ENCODE measurements at places on chromosomes 6 and 20.
A peak's percentile ranks its signal among the peaks of the same experiment; 100 is the strongest.

GRCh38 chr6:81237226-81237625 is 515.3 kb downstream of the TENT5A start:
- DNase-seq = no peak

GRCh38 chr20:23884771-23885162 is 5.2 kb upstream of the CST5 start:
- DNase-seq = no peak

DNA sequence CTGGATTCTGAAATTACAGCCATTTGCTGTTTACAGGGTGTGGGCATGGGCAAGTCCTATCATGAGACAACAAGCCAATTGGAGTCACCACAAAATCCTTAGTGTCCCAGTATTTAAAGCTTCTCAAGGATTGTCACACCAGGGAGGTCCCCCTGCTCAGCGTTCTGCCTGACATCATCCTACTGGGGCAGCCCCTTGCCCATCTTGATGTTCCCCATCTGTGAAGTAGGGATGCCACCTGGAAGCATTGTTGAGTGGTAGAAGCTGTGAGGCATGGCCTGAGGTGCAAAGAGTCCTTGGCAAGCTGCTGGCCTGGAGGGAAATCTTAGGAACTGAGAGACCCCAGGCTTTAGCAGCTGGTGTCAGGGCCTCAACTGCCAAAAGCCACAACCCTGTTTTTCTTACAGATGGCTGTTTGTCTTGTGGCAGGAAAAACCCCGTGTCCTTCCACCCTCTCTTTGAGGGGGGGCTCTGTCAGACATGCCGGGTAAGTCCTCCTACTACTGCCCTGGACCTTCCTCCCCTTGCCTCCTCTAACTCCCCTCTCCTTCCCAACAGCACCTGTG is 23.3 kb upstream of the MAPRE1 start:
- no peak for DNase-seq

GRCh38 chr6:50021894-50022293 is at the start of gene DEFB110:
Gene DEFB110 (minus strand): TSS chr6:50021994. CDS start chr6:50021935, 59 bp downstream.
- DNase-seq = no peak

DNA sequence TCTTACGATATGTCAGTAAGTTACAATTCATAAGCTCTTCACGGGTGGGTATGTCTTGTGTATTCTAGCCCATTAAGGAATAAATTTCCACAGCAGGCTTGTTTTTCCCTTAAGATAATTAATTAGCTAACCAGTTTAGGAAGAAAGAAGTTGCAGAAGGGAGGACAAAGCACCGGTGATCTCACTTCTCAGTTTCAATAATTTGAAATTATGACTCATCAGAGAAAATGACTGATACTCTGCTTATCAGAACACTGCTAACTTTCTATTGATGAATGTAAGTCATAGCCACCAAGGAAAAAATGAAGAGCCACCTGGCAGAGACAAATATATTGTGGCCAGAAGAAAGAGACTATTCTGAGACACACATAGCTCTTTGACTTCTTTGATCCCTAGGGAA is 35.0 kb upstream of the ENTPD6 start:
- no peak for DNase-seq

GRCh38 chr20:16212790-16213189 is 360.5 kb downstream of the KIF16B start:
- no peak for DNase-seq

DNA sequence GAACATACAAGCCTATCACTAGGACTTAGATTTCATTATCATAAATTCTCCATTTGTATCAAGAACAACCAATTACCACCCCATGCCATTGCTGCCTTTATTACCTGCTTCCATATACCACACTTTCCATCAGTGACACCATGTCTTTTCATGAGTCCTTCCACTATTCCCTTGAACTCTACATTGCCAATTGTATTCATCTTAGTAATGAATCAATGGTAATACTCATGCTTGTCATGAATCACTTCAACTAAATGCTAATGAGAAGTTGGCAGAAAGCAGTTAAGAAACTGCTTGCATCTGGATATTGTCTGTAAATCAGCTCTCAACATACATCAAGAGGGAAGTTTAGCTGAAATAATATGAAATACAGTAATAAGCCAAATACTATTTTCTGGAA is 61.2 kb upstream of the RNF217 start:
- DNase-seq = no peak

GRCh38 chr6:15408758-15409157 is 162.9 kb downstream of the JARID2 start:
- DNase-seq = no peak

DNA sequence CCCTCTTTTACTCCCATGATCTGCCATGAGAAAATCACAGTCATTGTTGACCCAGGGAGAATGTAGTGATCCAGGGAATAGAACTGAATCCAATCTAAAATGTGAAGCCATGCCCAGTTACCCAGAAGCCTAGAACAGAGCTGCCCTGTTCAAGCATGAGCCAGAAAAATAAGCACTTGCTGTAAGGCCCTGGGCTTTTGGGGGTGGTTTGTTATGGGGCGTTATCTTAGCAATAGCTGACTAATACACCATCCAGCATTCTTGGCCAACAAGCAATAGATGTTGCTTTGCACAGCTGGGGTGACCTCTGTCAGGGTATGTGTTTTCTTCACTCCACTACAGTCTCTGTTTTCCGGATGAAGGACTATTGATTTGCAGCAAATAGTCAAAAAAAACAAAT is 120.4 kb downstream of the ZFP64 start:
- no peak for DNase-seq

DNA sequence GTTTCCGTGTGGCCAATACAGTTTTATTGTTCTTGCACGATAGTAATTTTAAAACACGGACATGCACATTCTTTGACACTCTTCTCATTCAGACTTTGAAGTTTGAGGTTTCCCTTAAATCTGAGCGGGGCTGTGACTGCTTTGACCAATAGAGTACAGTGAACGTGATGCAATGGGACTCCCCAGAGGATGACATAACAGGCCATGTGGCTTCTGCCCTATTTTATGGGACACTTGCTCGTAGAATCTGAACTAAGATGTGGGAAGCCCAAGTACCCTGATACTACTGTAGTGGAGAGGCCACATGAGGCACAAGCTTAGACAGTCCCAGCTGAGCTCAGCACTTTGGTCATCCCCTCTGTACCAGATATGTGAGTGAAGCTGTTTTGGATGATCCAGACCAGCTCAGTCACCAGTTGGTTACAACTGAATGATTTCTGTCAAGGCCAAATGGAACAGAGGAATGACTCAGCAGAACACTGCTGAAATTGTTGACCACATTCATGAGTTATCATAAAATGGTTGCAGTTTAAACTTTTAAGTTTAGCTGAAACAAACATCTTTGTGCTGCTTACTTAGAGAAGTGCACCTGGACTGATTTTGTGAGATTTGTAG is 279.4 kb downstream of the RFPL4B start:
- no peak for DNase-seq

DNA sequence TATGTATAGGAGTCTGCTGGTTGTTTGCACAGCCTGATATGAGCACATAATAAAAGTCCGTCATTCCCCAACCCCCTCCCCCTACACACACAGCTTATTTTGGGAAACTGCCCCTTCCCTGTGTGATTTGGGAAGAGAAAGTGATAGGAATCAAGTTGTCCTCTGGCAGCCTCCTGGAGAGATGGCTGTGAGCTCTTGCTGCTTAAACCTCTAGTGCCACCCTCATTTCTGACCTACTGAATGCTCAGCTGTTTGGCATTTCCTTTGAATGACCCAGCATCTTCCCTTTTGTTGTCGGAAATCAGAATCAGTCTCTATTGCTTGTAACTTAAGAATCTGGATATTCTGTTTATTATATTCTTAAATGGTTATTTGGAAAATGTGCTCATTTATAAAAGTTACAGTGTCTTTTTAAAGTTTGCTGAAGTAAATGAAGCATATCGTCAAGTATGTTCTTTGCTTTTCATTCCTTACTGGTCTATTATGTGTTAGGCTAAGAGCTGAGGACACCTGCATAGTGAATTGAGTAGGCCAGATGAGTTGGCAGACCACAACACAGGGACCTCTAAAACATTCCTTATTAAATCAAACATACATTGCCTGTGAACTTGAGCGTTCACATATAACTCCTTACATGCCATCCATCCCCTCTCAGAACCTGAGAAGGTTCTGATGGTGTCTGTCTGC is 5.5 kb downstream of the RWDD2A start:
- DNase-seq = no peak

- peak; percentile 53 for DNase-seq
These were observed 112.6 kb upstream of the RALGAPA2 start for GRCh38 chr20:20824924-20825584.

DNA sequence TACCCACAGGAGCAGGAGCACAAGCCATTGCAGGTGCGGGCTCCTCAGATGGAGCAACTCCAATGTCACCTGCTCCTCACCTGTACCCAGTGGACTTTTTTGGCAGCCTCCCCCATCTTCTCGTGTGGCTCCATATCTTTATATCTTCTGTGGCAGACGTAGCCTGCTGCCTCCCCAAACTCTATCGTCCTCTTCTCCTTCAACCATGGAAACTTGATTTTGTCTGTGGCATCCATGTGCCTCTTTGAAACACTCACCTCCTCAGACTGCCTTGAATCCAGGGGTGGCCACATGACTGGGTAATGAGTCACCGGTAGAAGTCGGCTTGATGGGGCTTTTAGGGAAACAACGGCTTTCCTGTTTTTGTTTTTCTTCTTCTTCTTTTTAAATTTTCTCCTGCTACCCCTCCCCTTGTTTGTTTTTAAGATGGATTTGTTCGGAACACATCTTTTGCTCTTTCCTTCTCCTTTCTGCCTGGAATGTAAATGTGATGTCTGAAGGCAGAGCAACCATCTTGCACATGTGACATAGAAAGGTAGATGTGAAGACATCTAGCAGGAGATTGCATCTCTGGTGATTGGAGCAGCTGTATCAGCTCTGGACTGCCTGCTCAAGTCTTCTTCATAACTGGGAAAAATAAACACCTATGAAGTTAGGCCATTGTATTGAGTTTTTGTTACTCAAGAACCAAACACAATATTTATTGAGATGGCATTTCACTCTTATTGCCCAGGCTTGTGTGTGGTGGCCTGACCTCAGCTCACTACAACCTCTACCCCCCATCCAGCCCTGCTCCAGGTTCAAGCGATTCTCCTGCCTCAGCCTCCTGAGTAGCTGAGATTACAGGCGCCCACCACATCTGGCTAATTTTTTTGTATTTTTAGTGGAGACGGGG is 69.9 kb upstream of the DDR1 start:
- DNase-seq = peak; percentile 72

DNA sequence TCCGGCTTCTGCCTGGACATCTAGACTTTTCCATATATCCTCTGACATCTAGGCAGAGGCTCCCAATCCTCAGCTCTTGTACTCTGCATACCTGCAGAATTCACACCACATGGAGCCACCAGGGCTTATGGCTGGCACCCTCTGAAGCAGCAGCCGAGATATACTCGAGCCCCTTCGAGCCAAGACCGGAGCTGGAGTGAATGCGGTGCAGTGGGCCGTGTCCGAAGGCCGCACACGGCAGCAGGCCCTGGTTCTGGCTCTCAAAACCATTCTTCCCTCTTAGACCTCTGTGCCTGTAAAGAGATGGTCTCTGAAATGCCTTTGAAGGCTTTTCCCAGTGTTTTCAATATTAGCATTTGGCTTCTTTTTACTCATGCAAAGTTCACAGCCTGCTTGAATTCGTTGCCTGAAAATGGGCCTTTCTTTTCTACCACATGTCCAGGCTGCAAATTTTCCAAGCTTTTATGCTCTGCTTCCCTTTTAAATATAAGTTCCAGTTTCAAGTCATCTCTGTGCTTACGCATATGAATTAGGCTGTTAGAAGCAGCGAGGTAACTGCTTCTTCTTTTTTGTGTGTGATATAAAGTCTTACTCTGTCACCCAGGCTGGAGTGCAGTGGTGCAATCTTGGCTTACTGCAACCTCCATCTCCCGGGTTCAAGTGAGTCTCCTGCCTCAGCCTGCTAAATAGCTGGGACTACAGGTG is 3.8 kb upstream of the SIRPB1 start:
- no peak for DNase-seq

Data from activated CD4-positive, alpha-beta T cell treated with anti-CD3 and anti-CD28 coated beads, Interleukin-2, amount 50 U/mL, for 48 hours (primary cell).